Progenitor cell of endocrine pancreas (in vitro differentiated cells): ENCODE measurements at places on chromosomes 4 and X.
A peak's percentile ranks its signal among the peaks of the same experiment; 100 is the strongest.

GRCh38 chr4:22733816-22734215, 41.1 kb downstream of the GBA3 start:
- no peak for DNase-seq

- DNase-seq, result no peak
These were observed 417.9 kb downstream of the PDGFC start for GRCh38 chr4:156553659-156554058.

DNA sequence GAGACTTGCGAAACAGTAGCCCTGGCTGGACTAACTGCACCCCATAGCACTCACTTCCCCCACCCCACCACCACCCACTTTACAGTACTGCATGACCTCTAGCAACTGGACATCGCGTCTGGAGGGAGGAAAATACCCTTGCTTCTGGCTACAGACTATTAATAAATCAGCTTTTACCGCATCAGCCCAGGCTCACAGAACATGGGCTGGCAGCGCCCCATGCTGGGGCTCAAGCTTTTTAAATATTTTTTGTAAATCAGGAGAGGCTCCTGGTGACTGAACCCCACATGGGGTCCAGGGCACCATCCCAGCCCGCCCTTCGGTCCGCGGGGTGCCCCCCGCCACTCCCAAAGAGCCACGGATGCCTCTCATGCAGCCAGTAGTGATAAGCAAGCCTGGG, 2.7 kb downstream of the HS6ST2 start:
- DNase-seq, result no peak

DNA sequence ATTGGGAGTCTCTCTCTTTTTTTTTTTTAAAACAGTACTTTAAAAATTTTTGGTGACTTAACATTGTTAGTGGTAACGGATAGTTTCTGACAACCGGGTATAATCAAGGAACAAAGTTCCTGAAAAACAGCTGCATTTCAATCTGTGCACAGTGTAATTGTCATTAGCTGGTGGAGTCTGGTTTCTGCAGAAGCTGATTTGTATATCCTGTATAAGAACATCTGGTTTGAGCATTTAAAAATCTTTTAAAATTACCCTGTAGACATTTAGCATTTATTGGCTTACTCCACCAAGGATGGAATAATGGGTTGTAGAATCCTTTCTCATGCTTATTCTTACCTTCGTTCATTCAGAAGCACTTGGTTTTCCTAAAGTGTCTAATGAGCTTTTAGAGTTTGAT, 11.2 kb downstream of the JADE1 start:
- no peak for DNase-seq

DNA sequence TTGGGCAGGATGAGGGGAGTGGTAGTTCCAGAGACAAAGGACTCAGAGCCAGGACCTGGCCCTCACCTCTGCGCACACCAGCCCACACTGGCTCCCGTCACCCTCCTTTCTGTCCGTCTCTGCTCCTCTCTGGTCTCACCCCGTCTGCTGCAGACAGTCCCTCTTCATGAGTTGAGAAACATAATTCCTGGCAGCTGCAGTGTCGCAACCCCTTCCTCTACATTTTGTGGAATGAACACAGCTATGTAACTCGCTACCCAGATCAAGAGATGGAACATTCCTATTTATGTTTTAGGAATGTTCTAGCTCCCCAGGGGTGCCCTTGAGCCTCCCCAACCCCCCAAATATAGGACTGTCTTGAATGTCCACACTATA, 59.3 kb downstream of the SHROOM2 start:
- no peak for DNase-seq

DNA sequence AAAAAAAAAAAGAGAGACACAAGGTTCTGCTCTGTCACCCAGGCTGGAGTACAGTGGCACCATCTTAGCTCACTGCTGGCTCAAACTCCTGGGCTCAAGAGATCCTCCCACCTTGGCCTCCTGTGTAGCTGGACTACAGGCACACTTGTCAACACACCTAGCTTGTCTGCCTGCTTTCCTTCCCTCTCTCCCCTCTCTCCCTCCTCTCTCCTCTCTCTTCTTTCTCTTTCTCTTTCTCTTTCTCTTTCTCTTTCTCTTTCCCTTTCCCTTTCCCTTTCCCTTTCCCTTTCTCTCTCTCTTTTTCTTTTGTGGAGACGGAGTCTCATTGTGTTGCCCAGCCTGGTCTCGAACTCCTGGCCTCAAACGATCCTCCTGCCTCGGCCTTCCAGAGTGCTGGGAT, 132.1 kb downstream of the DIPK2B start:
- DNase-seq, result no peak

- DNase-seq, result no peak
These were observed 150.4 kb downstream of the TRIML1 start for GRCh38 chr4:188289531-188290125.

DNA sequence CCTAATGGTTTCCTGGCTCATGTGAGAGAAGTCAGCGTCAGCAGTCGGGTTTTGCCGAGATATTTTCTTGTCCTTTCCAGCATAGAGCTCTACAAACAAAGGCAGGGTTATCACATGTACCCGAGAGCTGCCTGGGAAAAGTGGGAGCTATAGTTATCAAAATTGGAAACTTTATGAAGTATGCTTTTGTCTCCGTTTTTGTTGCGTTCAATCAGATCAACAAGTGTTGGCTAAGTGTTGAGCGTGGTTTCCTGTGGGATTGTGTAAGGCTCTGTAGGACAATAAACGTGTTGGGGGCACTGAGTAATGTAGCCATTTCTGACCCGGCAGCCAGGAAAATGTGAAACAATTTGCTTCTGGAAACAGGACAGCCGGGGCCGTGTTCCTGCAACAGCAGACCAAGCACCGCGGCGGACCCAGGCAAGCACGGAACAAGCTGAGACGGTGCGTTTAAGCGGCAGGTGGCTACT, at the start of gene BMX:
Gene BMX (plus strand): TSS at position 311 of the 470 bp plus-strand sequence. CDS start 7,547 bp downstream, outside the sequence.
- DNase-seq, result no peak

DNA sequence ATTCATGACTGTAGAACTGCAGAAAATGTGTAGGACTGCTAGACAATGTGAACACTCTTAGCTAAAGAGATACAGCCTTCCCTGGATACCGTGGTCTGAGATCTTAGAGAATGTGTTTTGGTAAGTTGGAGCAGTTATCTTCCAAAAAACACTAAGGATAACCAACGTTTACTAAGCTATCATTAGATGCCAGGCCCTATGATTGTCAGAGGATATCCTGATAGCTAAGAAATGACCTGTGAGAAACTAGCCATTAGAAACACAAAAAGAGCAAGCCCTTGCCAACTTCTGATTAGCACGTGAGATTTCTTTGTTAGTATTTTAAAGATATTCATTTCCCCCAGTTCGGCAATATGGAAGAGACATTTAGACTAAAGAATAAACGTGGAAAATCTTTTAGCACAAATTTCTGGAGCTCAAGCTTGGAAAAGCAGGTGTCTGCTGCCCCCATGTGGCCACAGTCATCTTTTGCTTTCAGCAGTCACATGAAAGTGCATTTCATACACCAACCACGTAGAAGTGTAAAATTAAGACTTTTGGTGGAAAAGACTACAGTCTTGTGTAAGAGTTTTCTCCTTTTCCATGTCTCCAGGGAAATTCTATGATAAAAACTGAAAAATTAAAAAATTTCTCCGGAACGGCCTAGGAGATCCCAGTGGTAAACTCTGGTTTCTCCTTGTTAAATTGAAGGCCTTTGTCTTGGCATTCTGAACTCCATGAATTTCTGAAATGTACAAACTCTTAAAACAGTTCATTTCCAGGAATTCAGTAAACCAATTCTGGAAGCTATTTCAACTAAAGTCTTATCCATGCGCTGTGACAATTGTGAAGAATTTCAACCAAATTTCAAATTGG, 136.4 kb downstream of the ZNF674 start:
- DNase-seq, result peak; percentile 48

DNA sequence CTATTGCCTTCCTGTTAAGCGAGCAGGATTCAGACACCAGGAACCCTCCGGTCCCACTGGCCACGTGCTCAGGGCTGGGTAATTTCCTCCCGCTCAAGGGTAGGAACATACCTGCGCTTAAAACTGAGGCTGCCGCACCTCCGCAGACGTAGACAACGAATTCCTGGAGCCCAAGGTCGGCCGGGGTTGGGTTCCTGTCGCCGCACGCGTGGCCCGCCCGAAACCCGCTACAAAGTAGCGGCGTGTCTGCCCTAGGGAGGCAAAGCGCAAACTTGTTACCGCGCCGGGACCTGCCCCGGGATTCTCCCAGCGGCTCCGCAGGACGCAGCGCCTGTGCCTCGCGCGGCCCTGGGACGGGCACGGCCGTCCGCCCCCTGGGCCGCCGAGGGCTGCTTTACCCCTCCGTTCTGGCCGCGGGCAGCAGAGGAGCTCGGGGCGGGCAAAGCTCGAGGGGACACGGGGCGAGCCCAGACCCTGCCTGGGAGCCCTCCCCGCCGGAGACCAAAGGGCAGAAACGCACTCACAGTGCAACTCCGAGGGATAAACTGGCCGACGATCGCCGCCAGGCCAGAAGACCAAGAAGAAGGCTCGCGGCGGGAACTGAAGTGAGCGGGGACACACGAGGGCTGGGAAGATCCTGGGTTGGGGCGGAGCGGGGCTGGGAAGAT, at the start of gene ERVMER34-1:
Gene ERVMER34-1 (minus strand): TSS at position 607 of the 668 bp plus-strand sequence. CDS start 5,905 bp downstream, outside the sequence.
- peak; percentile 17 for DNase-seq

DNA sequence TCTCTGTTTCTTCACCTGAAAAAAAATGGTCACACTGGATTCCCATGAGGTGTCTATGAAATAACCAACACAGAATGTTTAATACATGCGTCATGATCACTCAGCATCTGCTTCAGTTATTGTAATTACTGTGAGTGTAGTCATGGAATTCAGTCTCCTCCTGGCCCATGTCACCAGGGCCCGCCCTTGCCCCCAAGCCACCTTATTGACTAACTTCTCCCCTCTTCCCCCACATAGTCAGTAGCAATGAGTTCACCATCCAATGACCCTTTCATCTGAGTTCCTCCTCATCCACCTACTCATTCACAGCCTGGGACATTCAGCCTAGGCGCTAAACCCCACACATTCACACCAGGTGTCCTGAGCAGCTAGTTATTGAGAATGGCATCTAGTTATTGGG, 15.6 kb downstream of the PNMA6F start:
- DNase-seq, result no peak
